ENCODE measurements at places on chromosomes 16 and 17. TPM values are rescaled to one million over a fixed set of nuclear protein-coding genes. Genes with fewer than 3 reads are reported as not detected.

GRCh38 chr16:48353565-48354163, 31.5 kb downstream of the SIAH1 start:
- no peak overlapping the region for H3K27ac ChIP-seq
- peak; percentile 64 for DNase-seq
- no peaks in the 10 kb centered on the region for H3K4me1 ChIP-seq
- no peaks in the 10 kb centered on the region for H3K27me3 ChIP-seq
- H3K36me3 ChIP-seq = no peaks in the 10 kb centered on the region
- no peak overlapping the region for H3K4me3 ChIP-seq

GRCh38 chr16:79519448-79519847, 81.1 kb downstream of the MAF start:
- H3K27ac ChIP-seq = no peak overlapping the region
- no peaks in the 10 kb centered on the region for H3K36me3 ChIP-seq
- no peak for DNase-seq
- H3K4me1 ChIP-seq = no peaks in the 10 kb centered on the region
- no peak overlapping the region for H3K4me3 ChIP-seq

DNA sequence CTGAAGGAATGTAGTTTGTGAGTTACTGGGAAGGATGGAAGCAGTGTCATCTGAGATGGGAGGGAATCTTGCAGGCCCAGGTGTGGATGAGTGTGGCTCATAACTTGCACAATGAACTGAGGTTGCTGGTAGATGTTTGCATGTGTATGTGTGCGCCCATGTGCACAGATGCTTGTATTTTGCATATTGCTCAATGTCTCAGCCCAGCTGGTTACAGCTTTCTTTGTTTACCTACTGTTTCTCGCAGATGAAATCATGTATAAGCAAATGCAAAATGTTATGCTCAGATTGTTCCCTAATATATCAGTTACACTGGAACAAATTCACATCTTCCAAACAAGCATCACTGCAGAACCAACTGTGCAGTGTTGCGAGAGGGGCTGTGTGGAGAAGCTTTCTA, 452.2 kb upstream of the EEF2KMT start:
- no peaks in the 10 kb centered on the region for H3K27me3 ChIP-seq
- no peak for DNase-seq
- H3K27ac ChIP-seq = no peak overlapping the region
- H3K4me1 ChIP-seq = no peaks in the 10 kb centered on the region
- H3K36me3 ChIP-seq = no peaks in the 10 kb centered on the region

EPN3 gene
- total RNA-seq = 0.22 TPM

GRCh38 chr17:5219536-5219935, 15.1 kb downstream of the SCIMP start:
- no peaks in the 10 kb centered on the region for H3K27me3 ChIP-seq
- no peak for DNase-seq
- no peak overlapping the region for H3K4me3 ChIP-seq
- no peak overlapping the region for H3K27ac ChIP-seq
- H3K36me3 ChIP-seq = no peaks in the 10 kb centered on the region

- DNase-seq = no peak
- H3K4me3 ChIP-seq = no peak overlapping the region
- no peaks in the 10 kb centered on the region for H3K4me1 ChIP-seq
- no peaks in the 10 kb centered on the region for H3K27me3 ChIP-seq
Measured at GRCh38 chr17:12979826-12980500, 37.9 kb downstream of the ELAC2 start.

DNA sequence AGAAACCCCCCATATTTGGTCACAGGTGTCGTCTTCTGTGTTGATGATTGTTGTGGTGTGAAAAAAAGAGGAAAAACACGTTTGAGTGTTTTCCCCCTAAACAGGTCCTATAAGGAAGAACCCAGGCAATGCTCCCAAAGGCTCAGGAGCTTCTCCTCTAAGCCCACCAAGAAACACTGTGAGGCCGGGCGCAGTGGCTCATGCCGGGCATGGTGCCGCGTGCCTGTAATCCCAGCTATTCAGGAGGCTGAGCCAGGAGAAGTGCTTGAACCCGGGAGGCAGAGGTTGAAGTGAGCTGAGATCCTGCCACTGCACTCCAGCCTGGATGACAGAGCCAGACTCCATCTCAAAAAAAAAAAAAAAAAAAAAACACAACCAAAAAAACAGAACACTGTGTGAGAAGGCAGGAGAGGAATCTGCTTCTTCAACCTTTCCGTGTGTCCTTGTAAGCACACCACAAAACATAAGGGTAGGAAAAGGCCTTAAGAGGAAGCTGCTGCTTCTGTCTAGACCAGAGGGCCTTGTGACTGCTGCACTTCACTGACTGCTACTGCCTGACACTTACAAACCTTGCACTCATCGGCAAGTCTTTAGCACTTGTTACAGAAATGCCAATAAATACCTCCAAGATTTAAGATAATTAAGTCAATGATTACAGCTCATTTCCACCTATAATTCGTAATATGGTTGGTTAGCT, 9.3 kb downstream of the JPT1 start:
- H3K27me3 ChIP-seq = no peaks in the 10 kb centered on the region
- H3K36me3 ChIP-seq = no peaks in the 10 kb centered on the region
- H3K4me1 ChIP-seq = no peaks in the 10 kb centered on the region

- H3K27ac ChIP-seq = no peak overlapping the region
- no peaks in the 10 kb centered on the region for H3K36me3 ChIP-seq
- no peak overlapping the region for H3K4me3 ChIP-seq
- no peaks in the 10 kb centered on the region for H3K27me3 ChIP-seq
- DNase-seq = no peak
- H3K4me1 ChIP-seq = no peaks in the 10 kb centered on the region
Measured at GRCh38 chr17:78953356-78954350, 26.1 kb downstream of the LGALS3BP start.

- H3K27me3 ChIP-seq = no peaks in the 10 kb centered on the region
- DNase-seq = no peak
- H3K4me1 ChIP-seq = peaks cover 15% of the 10 kb centered on the region
- H3K27ac ChIP-seq = no peak overlapping the region
- H3K4me3 ChIP-seq = no peak overlapping the region
Measured at GRCh38 chr16:78259873-78260272, 160.4 kb downstream of the WWOX start.

SPATA22 gene
- 0.60 TPM for total RNA-seq

- DNase-seq = no peak
- H3K27me3 ChIP-seq = no peaks in the 10 kb centered on the region
- no peak overlapping the region for H3K4me3 ChIP-seq
- no peak overlapping the region for H3K27ac ChIP-seq
Measured at GRCh38 chr16:106623-107324, 28.7 kb downstream of the MPG start.

DNA sequence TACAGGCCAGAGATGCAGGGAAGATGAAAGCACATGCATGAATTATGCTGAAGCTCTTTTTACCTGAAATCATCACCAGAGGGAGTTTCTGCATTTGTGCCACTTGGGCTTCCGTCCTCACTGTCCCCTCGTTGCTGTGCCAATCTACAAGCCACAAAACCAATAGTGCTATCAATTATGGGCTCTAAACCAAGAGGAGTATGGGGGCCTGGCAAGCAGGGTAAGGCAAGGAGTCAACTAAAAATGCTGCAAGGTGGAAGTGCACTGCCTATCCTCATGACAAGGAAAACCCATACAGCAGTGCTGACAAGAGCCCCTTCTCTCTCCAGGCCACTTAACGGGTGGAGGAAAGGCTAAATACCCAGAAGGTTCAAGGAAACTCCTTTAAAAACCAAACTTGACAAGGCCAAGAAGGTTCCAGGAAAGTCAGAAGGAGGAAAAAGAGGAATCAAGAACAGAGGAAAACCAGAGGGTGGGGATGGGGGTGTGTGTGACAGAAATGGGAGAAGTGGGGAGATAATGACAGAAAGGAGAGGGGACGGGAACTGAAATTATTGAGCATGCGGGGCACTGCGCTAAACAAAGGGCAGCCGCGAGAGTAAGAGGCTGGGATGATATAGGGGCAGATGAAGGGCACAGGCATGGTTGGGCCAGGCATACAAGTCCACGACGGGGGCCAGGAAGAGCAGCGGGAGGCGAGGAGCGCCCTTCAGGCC, 674 bp downstream of the C17orf75 start:
- H3K4me1 ChIP-seq = peaks cover 7% of the 10 kb centered on the region
- H3K27me3 ChIP-seq = no peaks in the 10 kb centered on the region
- no peaks in the 10 kb centered on the region for H3K36me3 ChIP-seq
- peak overlapping the region; percentile 87 for H3K27ac ChIP-seq

- H3K36me3 ChIP-seq = no peaks in the 10 kb centered on the region
- H3K4me1 ChIP-seq = no peaks in the 10 kb centered on the region
Measured at GRCh38 chr16:48961546-48961945, 320.1 kb downstream of the CBLN1 start.

- no peak overlapping the region for H3K27ac ChIP-seq
- DNase-seq = peak; percentile 80
- peaks cover 23% of the 10 kb centered on the region for H3K4me1 ChIP-seq
- no peaks in the 10 kb centered on the region for H3K27me3 ChIP-seq
- H3K36me3 ChIP-seq = no peaks in the 10 kb centered on the region
- no peak overlapping the region for H3K4me3 ChIP-seq
Measured at GRCh38 chr17:76506408-76507345, 5.5 kb upstream of the RHBDF2 start.

KRT36 gene
- total RNA-seq = not detected

DNA sequence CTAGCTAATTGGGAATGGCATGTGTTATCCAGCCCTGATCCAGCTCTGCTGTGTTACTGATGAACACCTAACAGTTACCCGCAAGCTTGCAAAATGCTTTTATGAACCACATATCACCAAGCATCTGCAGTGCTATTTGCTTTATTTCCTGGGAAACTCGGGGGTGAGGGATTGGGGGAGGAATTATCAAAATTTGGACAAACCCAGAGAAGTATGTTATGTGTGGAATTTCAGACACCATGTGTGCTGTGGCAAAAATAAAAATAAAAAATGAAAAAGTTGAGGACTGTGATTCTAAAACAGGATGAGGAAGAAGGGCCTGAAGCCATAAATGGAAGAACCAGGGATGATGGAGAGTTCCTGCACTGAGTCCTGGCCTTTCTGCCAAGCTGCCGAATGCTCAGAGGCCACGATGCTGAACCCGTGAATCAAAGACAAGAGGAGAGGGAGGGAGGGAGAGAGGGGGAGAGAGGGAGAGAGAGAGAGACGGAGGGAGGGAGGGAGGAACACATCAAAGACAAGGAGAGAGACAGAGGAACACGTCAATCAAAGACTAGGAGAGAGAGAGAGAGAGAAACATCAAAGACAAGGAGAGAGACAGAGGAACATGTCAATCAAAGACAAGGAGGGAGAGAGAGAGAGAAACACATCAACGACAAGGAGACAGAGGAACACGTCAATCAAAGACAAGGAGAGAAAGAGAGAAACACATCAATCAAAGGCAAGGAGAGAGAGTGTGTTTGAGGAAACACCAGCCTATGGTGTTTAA, 89.8 kb downstream of the MRM3 start:
- no peak overlapping the region for H3K27ac ChIP-seq
- DNase-seq = no peak
- H3K4me1 ChIP-seq = peaks cover 23% of the 10 kb centered on the region
- no peaks in the 10 kb centered on the region for H3K27me3 ChIP-seq
- no peak overlapping the region for H3K4me3 ChIP-seq

C16orf46 gene
- 0.78 TPM for total RNA-seq

- H3K27ac ChIP-seq = no peak overlapping the region
- H3K36me3 ChIP-seq = no peaks in the 10 kb centered on the region
- no peaks in the 10 kb centered on the region for H3K4me1 ChIP-seq
- H3K4me3 ChIP-seq = no peak overlapping the region
- DNase-seq = no peak
- no peaks in the 10 kb centered on the region for H3K27me3 ChIP-seq
Measured at GRCh38 chr16:54690710-54691109, 240.0 kb upstream of the IRX5 start.

DNA sequence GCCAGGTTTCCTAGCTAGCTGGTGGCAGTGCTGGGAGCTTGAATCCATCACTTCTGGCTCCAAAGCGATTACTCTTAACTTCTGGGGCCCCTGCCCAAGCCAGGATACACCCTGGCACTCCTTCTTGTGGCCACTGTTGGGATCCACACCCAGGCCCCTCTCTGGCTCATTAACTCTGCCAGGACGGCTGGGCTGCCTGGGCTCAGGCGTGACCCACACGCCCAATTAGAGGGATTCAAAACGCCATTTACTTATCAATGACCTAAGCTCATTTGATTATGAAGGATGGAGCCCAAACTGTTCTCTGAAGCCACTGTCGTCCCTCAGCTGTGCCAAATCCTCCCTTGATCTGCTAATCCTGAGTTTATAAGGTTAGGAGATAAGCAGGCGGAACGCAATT, 79.7 kb upstream of the BRD7 start:
- no peaks in the 10 kb centered on the region for H3K36me3 ChIP-seq
- no peaks in the 10 kb centered on the region for H3K4me1 ChIP-seq
- peaks cover 8% of the 10 kb centered on the region for H3K27me3 ChIP-seq
- H3K4me3 ChIP-seq = no peak overlapping the region
- DNase-seq = no peak
- H3K27ac ChIP-seq = no peak overlapping the region

DNA sequence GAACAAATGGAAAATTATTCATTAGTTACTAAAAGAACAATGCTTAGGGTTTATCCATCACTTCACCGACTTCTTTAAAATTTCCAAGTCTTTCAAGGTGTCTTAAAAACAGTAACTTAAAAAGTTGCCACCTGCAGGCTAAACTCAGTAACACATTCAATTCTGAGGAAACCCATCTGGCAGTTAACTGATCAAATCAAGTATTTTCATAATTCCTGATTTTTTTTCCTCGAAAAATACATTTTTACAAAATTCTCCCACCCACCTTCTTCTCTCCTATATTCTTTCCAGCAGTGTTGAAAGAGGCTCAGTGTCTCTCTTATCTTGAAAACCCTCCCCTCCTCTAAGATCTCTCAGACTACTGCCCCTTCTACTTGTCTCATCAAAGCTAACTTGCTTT, 29.9 kb downstream of the PARN start:
- no peaks in the 10 kb centered on the region for H3K27me3 ChIP-seq
- H3K4me3 ChIP-seq = no peak overlapping the region
- no peak overlapping the region for H3K27ac ChIP-seq
- H3K4me1 ChIP-seq = no peaks in the 10 kb centered on the region
- DNase-seq = peak; percentile 34

- no peaks in the 10 kb centered on the region for H3K4me1 ChIP-seq
- no peak overlapping the region for H3K27ac ChIP-seq
- H3K27me3 ChIP-seq = no peaks in the 10 kb centered on the region
Measured at GRCh38 chr17:64126918-64127317, 3.0 kb downstream of the ERN1 start.

GRCh38 chr17:1604831-1605528, 23.7 kb downstream of the SLC43A2 start:
- H3K36me3 ChIP-seq = no peaks in the 10 kb centered on the region
- no peak overlapping the region for H3K4me3 ChIP-seq
- DNase-seq = no peak

IL17C gene
- not detected for total RNA-seq
